ENCODE measurements at places on chromosomes 5 and 9.

- DNase-seq, result no peak
Measured at GRCh38 chr9:462606-463005, 247.9 kb downstream of the DOCK8 start.

GRCh38 chr9:137412431-137412830, 10.5 kb downstream of the EXD3 start:
- DNase-seq, result no peak

DNA sequence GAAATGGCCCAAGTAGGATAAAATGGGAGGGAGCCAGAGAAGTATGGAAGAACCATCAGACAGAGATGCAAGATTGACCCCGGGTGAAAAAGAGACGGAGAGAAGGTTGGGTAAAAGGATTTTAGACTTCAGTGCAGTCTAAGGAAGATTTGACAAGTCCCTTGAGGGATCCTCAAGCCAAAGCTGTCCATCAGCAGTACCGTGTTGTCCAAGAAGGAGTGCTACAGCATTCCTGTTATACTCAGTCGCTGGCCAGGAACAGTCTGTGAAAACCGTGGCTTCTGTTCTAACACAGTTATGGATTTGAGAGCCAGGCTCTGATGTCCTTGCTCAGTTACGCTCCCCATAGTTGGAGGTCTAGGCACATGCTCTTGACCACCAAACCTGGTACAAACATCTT, 383.9 kb upstream of the DAB2 start:
- no peak for DNase-seq

DNA sequence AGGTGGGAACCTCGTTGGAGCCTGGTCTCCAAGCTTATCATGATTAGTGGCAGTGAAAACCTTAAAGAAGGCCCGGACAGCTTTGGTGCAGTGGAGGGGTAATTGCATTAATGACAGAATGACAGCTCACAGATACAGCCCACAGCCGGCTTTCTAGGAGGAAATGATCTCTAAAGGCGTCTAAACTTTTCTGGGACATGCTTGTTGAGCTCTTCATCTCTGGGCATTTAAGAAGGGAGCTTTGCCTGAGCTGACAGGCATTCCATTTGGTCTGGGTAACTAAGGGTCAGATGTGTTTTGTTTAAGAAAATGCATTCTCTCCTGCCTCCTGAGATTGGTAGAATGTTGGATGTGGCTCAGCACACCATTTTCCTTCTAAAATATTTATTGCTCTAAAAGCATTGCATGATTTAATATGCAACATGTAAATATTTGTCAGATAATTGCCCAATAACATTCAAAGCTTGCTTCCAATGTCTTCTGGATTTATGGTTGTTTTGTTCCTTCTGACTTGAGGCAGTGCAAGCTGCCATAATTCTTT, 4.0 kb downstream of the ANKRD33B start:
- no peak for DNase-seq

GRCh38 chr9:36258996-36259533, 817 bp upstream of the GNE start:
- no peak for DNase-seq

DNA sequence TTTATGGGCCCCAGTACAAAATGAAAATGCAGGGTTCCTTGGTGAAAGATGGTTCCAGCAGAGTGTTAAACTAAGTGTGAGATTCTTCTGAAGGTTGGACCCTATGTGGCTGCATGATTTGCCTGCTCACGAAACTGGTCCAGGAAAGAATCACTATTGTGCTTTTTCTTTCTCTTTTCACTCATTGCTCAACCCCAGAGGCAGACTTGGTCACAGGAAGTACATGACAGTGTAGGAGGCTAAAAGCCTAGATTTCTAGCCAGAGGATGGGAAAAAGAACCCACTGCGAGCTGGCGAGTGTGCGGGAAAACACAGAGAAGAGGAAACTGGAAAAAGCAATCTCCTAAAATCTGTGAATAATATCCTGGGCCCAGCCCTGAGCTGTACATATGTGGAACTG, 18.6 kb downstream of the SLC36A2 start:
- DNase-seq, result no peak

DNA sequence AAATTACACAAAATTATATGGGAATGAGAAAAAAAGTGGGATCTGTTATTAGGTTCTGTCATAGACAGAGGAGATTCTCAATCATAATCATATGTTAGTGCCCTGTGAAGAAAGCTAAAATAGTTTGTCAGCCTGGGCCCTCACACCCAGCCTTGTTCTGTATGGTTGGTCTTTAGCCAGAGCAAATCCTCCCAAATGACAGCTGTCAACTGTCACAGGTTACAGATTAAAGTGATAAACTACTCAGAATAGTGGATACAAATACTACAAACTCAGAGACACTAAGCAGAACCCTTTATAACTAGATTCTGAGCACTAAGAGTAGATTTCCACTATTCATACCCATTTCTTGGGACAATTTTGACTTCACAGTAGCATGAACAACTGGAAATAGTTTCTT, 405.0 kb upstream of the MEF2C start:
- no peak for DNase-seq

- DNase-seq, result no peak
Measured at GRCh38 chr5:51373880-51374523, 9.2 kb upstream of the ISL1 start.
